ENCODE measurements at places on chromosomes 1 and 21.

GRCh38 chr21:42453224-42453985 lies 42.6 kb downstream of the RSPH1 start:
- no peak for DNase-seq

- DNase-seq, result no peak
These were observed 114.8 kb downstream of the BEND5 start for GRCh38 chr1:48661726-48662463.

- no peak for DNase-seq
These were observed 9.5 kb downstream of the ST6GALNAC5 start for GRCh38 chr1:76876655-76877395.

DNA sequence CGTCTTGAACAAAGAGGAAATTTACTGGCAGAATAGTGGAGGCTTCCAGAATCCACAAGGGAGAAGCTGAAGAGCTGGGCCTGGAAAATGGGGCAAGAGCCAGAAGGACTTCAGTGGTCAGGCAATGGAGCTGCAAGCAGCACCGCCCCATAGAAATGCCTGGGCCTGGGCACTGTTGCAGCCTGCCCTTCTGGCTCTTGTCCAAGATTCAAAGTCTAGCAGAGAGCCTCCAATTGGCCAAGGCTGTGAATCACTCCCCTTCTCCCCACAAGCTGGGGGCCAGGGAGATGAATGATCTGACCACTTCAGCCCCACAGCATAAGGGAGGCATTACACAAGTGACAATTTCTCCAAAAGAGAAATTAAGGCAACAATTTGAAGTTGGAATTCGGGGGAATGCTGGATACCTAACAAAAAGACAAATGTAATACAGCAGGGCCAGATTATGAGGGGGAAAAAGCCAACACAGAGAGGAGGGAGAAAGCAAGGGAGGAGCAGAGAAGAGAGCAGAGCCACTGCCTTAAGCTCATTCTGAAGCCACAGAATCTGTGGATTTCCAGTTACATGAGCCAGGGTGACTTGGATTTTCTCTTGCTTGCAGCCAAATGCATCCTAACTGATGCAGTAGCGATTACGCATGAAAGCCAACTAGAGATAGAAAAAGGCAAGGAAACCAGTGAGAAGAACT lies 80.3 kb downstream of the LRIG2 start:
- DNase-seq, result no peak

DNA sequence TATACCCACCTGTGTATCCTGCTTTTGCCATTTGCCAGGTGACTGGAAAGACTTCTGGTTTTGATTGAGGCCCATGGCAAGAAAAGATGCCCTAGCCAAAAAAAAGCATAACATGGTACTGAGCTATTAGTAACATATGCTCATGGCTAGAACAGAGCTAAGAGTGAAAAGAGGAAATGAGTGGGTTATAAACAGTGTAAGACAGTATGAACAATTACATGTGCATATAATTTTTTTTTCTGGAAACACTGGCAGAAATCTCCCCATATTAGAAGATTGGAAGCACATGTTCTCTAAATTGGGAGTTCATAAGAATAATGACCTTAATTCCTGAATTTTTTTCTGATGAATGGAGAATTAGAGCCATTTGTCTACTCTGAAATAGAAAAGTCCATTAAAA lies 41.2 kb upstream of the PDC start:
- no peak for DNase-seq

- no peak for DNase-seq
These were observed 47.8 kb downstream of the GIPC2 start for GRCh38 chr1:78093560-78093959.

DNA sequence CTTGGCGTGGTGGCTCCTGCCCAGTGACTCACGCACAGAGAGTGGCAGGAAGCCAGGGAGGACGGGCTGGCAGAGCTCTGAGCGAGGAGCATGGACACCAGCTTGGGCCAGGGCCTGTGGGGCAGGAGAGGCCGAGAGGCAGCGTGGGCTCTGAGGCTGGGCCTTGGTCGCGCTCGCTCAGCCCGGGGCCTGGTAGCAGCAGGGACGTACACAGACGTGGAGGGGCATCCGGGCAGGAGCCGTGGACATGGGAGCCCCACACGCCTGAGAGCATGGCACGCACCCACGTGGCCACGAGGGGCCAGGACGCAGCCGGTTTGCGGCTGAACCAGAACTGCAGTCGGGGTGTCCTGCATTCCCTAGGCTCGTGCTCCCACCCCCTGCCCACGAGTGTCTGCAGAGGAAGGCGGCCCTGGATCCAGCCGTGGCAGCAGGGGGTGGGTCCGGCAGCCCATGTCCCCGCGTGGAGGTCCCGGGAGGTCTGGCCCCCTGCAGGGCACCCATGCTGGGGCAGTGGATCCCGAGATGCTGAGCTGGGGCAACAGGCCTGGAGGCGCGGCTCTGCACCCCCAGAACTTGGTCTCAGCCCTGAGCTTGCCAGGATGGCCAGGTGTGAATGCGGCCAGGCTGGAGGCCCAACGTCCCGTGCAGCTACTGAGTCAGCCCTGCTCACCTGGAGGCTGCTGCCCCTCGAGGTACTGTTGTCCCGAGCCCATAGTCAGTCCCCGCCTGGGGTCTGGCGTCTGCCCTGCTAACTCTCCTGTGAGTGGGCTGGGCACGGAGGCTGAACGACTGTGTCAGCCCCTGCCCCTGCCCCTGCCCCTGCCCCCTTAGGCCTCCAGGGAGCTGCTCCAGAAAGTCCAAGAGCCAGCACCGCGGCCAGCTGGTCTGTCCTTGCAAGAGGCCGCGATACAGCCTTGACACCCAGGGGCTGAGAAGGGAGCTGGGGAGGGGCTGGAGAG lies 61.6 kb downstream of the SLX9 start:
- no peak for DNase-seq

- DNase-seq, result no peak
These were observed 21.2 kb downstream of the PTGS2 start for GRCh38 chr1:186658999-186659398.

- DNase-seq, result no peak
These were observed 103.2 kb upstream of the APP start for GRCh38 chr21:26273686-26274313.

- no peak for DNase-seq
These were observed 48.1 kb downstream of the CDC14A start for GRCh38 chr1:100400404-100400803.

DNA sequence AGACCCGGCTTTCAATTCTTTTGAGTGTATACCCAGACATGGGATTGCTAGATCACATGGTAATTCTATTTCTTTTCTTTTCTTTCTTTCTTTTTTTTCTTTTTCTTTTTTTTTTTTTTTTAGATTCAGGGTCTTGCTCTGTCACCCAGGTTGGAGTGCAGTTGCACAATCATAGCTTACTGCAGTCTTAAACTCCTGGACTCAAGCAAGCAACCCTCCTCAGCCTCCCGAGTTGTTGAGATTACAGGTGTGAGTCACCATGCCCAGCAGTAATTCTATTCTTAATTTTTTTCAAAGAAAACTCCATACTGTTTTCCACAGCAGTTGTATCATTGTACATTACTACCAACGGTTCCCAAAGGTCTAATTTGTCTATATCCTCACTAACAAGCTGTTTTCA lies 13.5 kb upstream of the RNF186 start:
- no peak for DNase-seq

- DNase-seq, result no peak
These were observed 27.1 kb downstream of the PKP1 start for GRCh38 chr1:201310251-201310985.

GRCh38 chr1:156407760-156408159 lies 38.7 kb downstream of the RHBG start:
- DNase-seq, result no peak

DNA sequence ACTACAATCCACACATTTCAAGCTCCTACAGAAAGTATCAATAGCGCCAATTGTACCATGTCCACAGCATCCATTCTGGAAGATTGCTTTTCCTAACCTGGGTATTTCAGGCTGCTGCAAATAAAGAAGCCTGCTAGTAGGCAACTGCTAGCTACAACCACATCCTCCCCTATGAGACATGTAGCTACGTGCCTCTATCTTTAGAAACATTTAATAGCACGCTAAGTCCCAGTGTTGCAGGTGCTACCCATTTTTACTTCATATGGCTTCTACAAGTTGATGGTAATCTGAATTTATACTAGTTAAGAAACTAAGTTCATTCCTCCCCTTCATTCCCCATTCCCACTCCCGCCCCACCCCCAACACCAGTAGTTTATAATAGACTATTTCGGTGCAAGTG lies 7.4 kb upstream of the AMPD1 start:
- no peak for DNase-seq

Measured in iPS-NIHi11 (cell line).